ENCODE measurements at places on chromosomes 1 and 21.

DNA sequence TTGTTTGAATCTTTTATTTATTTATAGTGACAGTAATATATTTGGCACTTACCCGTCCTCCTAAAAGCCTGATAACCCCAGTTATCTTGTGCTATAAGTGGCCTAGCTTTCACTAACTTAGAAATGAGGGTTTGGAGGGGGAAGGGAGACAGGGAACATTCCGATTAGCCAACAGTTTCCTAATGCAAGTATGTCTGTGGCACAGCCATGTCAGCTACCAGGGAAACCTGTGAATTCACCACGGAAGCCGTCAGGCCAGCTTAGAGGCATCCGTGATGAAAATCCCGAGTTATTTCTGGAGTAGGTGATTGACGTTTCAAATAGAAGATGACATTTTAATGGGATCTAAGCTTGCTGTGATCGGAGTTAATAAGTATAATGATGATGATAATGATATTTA lies 39.4 kb upstream of the BCL10 start:
- DNase-seq, result no peak

DNA sequence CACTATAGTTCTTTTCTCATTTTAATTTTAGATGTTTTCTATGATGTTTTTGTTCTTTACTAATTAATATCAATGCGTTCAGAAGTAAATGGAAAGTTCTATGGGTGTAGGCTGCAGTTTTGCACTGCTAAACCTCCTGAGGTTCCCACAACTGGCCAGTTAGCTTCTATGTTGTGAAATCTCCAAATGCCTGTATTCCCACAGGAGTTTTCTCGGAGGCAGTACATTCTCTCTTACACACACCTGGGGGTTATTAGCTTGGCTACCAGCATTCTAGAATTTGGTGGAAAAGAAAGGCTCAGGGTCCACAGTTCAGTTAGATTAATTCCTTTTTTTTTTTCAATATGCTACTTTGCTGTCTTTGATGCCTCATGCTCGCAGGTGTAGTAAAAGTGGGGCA lies 216.9 kb upstream of the NRIP1 start:
- DNase-seq, result no peak

DNA sequence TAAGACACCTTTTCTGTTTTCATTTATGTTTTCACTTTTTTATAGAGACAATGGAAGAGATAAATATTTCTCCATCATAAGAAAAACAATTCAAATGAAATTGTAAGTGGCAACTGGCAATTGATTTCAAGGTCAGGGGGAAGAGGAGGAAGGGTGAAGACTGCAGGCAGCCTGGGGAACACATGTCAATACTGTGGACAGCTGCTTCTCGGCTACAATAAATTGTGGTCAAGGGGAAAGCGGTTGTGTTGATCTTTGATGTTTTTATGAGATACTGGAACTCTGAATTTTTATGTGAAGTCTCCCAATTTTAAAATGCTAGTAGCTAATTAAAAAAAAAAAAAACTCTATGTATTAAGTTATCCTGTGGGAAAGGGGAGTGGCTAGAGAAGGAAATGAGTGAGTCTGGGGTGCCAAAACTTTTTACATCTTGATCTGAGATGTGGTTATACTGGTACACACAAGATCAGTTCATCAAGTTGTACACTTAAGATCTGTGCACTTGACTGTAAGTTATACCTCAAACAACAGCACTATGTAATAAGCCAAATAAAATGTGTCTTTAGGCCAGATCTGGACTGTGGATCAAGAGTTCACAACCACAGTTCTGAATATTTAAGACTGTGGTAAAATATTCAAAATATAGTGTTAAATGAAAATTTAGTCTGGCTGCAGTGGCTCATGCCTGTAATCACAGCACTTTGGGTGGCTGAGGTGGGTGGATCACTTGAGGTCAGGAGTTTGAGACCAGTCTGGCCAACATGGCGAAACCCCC lies 18.0 kb downstream of the SSX2IP start:
- no peak for DNase-seq

GRCh38 chr1:56469640-56470371 lies 109.6 kb downstream of the PLPP3 start:
- no peak for DNase-seq

GRCh38 chr1:244162786-244163530 lies 111.9 kb downstream of the ZBTB18 start:
- no peak for DNase-seq

- no peak for DNase-seq
Observed at GRCh38 chr1:226425004-226425378, 17.1 kb upstream of the PARP1 start.

DNA sequence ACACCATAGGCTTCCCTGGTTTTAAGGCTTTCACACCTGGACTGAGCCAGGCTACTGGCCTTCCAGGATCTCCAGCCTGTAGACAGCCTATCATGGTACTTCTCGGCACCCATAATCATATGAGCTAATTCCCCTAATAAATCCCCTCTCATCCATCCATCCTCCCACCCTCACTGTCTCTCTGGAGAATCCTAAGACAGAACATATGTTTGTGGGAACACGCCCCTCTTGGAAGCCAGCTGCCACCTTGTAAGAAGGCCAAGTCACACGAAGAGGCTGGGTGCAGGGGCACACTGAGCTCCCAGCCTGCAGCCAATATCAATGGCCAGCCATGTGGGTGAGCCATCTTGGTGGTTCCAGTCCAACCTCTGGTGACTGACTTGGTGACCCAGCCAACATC lies 7.4 kb downstream of the CLCC1 start:
- no peak for DNase-seq

All from NCI-H510A treated with DMSO at 0.1 percent for 48 hours (cell line).